Activated T-helper 17 cell treated with anti-CD3 and anti-CD28 coated beads, Interleukin-2, amount 50 U/mL, for 72 hours (primary cell): ENCODE measurements at places on chromosomes 7 and 10.

GRCh38 chr10:543862-544822 lies 145.3 kb downstream of the DIP2C start:
- peak; percentile 34 for ATAC-seq

GRCh38 chr10:98096316-98096715 lies 38.1 kb upstream of the R3HCC1L start:
- ATAC-seq: no peak

GRCh38 chr10:69936091-69936490 lies 116.6 kb upstream of the MACROH2A2 start:
- ATAC-seq: no peak

- ATAC-seq: no peak
Observed at GRCh38 chr10:111206521-111206920, 129.7 kb downstream of the ADRA2A start.

- no peak for ATAC-seq
Observed at GRCh38 chr7:98569691-98570337, 47.3 kb upstream of the NPTX2 start.

DNA sequence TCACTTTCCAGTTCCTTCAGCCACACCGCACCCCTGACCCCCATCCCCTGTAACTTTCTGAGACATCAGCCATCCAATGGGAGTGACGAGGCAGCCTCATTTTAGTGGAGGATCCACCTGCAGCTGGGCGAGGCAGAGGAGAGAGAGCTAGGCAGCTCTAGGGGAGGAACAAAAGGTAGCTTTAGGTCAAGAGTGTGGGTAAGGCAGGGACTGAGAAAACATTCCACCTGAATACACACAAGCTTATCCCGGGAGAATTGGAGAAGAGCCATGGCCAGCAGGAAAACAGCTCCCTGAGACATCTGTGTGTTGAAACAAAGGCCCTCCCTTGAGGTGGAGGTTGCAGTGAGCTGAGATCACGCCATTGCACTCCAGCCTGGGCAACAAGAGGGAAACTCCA lies 6.7 kb upstream of the KLRG2 start:
- no peak for ATAC-seq

DNA sequence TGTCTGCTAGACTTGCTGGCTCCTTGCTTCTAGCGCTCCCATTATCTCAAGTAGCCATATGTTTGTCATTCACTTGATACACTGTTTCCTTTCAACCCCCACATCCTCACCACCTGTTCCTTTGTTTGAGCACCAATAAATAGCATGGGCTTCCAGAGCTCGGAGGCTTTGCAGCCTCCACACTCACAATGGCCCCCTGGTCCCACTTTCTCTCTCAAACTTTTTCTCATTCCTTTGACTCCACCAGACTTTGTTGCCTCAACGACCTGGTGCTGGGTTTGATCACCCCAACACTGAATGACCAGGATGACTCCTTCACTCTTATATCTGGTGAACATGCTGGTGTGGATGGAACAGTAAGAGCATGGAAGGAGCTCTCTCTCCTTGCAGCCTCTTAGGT lies 114.5 kb upstream of the TRIM24 start:
- no peak for ATAC-seq

- ATAC-seq: no peak
Observed at GRCh38 chr7:48703466-48703865, 220.9 kb upstream of the CDC14C start.

GRCh38 chr10:81838950-81839349 lies 36.0 kb upstream of the NRG3 start:
- ATAC-seq: no peak

- no peak for ATAC-seq
Observed at GRCh38 chr7:36810032-36810431, 85.7 kb upstream of the AOAH start.

DNA sequence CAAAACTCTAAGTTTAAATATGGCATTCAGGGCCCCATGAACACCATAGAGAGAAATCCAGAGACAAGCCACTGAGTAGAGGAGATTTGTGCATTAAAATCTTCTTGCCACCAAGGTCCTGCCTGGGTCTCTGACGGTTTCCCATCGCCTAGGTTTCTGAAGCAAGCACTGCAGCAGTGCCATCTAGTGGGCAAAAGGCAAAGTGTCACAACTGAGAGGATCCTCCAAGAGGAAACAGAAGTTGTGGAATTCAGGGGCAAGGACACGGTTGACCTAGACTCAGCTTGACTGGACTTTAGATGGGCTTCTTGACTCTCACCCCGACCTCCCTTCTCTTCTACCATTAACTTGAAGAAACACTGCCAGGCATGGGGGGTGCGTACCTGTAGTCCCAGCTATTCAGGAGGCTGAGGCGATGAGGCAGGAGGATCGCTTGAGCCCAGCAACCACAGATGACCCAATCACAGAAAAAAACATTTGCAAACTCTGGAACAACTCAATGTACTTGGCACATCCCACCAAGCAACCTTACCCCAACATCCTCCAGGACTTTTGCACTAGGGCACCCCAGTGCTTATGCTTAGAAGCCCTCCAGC lies 604.1 kb downstream of the GALNT17 start:
- ATAC-seq: peak; percentile 28

DNA sequence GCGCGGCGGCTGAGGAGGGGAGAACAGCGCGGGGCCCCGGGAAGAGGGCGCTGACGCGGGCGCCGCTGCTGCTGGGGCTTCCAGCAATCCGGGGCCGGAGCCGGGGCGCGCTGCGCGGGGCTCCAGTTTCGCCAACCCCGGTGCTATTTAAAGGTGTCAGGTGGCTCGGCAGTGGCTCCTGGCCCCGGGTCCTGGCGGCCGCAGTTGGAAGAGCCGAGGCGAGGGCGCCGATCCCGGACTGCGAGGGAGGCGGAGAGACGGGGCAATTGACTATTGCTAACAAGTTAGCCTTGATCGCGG lies 347 bp downstream of the LBX1 start:
- no peak for ATAC-seq

DNA sequence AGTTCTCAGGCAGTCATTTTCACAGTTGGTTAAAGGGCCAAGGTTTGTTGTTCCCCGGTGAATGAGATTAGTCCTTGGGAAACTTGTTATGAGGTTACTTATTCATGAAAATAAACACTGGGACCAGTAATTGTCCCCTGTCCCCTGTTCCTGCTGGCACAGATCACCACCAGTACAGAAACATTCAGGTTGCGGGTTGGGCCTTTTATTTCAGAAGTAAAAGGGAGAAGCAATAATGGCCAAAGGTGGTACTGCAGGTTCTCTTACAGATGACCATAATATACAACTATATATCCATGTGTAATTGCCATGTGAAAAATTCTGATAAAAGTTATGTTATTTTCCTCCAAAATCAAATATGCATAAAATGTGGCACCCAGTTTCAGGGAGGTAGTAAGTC lies 442.0 kb downstream of the SORCS1 start:
- ATAC-seq: no peak

DNA sequence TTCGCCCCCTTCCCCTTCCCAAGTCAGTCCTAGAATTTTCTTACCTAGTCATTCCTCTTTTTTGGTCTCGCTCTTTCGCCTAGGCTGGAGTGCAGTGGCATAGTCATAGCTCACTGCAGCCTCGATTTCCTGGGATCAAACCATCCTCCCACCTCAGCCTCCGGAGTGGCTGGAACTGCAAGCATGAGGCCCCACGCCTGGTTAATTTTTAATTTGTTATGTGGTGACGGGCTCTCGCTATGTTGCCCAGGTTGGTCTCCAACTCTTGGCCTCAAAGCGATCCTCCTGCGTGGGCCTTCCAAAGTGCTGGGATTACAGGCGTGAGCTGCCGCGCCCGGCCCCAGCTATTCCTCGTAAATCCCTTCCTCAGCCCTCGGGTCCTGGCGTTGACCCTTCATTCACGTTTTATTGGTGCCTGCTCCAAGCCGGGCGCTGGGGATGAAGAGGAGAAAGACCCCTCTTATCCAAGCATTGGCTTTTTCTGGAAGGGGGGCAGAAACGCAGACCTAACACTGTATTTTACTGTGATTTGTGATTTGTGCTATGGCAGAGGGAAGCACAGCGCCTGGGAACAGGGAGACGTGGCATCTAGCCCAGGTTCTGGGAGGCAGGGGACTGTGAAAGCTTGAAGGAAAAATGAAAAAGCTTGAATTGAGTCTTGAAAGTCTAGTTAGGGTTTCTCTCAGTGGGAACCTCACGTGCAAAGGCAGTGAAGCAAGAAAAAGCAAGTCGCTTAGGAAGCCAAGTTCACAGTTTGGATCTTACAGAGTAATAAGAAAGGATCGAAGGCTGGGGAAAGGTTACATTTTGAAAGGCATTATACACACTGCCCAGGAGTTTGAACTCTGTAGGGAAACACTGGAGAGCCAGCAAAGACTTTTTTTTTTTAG lies 516 bp downstream of the ZNHIT1 start:
- ATAC-seq: peak; percentile 15

- ATAC-seq: no peak
Observed at GRCh38 chr10:73765066-73765465, 16.8 kb upstream of the CHCHD1 start.

DNA sequence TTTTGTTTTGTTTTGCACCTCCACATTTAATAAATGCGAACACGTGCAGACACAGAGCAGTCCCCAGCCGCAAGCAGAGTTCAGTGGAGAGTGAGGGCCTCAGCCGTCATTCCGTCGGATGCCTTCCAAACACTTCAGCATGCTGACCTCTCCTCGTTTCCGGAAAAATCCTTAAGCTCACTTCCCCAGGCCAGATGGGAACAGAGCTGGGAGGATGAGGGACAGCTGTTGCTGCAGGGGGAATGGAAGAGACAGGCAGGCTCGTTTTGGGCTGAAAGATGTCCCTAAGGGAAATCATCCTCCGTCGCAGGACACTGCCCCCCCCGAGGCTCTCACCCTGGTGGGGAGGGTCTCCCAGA lies 17.2 kb upstream of the FGFR2 start:
- ATAC-seq: no peak

DNA sequence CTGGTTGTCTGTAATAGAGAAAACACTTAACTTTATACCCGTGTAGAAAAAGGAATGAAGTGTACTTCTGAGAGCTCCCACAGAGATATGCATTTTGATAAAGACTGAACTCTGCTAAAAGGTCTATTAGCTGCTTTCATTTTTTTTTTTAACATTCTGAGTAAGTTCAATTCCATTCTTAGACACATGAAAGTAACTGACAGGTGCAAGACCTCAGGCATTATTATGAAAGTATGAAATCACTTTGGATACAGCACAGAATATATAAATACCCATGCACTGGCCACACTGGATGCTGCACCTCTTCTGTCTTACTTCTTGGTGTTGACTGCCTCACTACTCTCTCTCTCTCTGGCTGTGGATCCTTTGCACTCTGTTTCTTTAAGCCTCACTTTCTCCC lies 46.2 kb downstream of the VWDE start:
- ATAC-seq: no peak

DNA sequence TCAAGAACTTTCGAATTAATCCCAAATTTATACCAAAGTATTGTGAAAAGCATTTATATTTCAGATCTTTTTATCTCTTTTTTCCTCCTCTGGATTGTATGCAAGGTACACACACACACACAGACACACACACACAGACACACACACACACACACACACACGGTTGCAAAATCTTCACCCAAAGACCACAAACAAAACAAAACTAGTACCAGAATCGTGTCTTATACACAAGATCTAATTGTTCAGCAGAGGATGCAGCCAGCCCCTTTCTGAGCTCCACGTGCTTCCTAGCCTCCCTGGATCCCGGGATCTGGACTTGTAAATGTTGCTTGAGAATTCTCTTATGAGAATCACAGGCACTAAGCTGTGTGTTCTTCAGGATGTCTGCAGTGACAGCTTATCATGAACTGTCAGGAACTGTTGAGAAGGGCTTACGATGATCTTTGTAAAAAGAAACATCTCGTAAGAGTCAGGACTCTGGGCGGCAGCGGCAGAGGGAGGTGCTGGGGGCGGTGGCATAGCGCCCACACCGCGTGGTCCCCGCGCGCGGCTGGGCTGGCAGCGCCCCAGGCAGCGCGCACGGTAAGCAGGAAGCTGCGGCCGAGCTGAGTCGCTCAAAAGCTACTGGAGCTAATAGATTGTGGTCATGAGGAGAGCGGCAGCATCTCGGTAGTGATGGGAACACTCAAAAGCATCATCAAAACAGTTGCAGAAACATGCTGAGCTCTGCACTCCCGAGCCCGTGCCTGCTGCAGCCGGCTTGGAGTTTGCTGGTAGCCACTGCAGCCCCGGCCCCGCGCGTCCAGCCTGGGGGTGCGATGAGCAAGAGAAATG lies 277.6 kb downstream of the GATA3 start:
- peak; percentile 89 for ATAC-seq

GRCh38 chr7:67311901-67312300 lies 315.3 kb downstream of the TYW1 start:
- ATAC-seq: no peak

DNA sequence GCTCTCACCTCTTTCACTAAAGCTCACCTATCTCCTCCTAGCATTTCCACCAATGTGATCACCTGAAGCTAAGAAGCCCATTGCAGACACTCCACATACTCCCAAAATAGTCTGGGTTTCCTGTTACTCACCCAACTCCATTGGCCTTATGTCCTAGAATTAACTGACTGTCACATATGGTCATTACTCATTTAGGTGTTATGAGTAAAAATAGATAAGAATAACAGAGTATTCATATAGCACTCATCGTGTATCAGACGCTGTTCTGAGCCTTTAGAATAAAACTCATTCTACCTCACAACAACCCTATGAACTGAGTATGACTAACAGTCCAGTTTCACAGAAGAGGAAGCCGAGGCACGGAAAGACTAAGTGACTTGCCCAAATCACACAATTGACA lies 174.2 kb upstream of the NPVF start:
- ATAC-seq: peak; percentile 34

GRCh38 chr7:22732556-22733126 lies 5.6 kb downstream of the IL6 start:
- no peak for ATAC-seq

GRCh38 chr10:6507311-6507710 lies 72.8 kb downstream of the PRKCQ start:
- ATAC-seq: peak; percentile 90

GRCh38 chr10:95284807-95285206 lies 6.0 kb downstream of the PDLIM1 start:
- no peak for ATAC-seq

DNA sequence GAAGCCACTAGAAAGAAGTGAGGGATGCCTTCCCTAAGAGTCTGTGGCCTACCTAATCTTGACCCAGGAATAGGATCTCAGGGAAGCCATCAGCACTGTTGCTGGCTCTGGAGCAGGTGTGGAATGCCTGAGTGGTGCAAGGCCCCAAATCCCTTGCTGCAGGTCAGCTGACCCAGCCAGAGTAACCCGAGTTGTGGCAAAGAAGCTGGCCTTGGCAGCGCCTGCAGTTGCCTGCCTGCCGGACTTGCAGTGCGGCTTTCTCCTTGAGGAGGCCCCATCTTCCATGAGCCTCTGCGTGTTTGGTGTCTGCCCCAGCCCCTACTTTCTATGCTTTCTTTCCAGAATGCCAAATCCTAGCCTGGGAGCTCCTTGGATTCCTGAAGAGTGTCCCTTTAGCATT lies 5.8 kb downstream of the KIAA1217 start:
- no peak for ATAC-seq
